Ureter (tissue), 1 donor: ENCODE measurements at places on chromosomes 11 and 22. TPM values are rescaled to one million over a fixed set of nuclear protein-coding genes. Genes with fewer than 3 reads are reported as not detected.

The ASCL2 gene
- total RNA-seq = 7.9 TPM

The OR51I2 gene
- not detected for total RNA-seq

The TCN2 gene
- total RNA-seq = 24.2 TPM

DNA sequence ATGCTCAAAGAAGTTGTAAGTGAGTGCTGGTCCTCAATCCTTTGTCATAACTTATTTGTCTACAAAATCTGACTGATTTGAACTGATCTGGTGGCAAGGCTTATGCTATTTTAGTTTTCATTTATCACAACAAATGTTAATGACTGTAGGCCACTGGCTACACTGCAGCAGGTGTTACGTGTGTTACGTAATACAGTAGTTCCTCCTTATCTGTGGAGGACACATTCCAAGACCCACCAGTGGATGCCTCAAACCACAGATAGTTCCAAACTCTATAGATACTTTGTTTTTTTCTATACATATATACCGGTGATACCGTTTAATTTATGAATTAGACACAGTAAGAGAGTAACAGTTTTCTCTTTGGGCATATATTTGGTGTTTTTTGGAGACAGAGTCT lies 7.0 kb downstream of the MADD start:
- DNase-seq = no peak

DNA sequence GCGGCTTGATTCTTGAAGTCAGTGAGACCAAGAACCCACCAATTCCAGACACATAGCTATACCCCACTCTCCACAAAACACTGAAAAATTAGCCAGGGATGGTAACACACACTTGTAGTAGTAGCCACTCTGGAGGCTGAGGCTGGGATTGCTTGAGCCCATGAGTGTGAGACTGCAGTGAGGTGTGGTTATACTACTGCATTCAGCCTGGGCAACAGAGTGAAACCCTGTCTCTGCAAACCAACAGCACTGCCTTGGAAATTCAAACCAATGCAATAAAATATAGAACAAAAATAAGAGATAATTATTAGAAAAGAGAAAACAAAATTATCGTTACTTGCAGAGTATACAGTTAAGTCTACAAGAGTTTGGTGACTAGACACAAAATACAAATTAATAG lies 20.2 kb upstream of the PRDM10 start:
- no peak for DNase-seq

DNA sequence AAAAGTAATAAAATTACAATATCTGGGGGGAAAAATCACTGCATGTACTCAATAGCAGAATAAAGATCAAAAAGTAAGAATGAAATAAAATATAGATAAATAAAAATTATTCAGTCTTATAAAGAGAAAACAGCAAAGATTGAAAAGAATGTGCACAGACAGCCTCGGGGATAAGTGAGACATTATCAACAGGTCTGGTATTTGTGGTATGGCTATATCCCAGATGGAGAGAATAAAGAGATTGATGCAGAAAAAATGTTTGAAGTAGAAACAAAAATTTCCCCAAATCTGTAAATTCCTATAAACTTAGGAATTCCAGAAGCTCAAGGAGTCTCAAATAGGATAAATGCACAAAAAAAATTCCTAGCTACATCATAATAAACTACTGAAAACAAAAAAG lies 74.5 kb upstream of the LUZP2 start:
- DNase-seq = no peak

DNA sequence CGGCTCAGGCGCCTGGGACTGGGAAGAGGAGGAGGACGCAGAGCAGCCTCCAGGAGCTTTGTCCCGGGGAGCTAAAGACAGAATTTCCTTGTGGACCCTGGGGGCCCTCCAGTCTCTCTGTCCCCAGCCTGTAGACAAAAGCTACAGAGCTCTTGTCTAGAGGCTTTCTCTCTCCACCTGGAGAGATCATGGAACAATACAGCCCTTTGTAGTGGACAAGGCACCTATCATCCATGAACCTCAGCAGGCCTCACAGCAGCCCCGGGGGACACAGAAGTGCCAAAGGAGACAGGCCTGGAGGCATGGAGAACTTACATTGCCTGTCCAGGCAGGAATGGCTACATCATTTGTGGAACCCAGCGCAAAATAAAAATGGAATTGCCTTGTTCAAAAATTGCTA lies 55.7 kb upstream of the TTLL12 start:
- DNase-seq = no peak

DNA sequence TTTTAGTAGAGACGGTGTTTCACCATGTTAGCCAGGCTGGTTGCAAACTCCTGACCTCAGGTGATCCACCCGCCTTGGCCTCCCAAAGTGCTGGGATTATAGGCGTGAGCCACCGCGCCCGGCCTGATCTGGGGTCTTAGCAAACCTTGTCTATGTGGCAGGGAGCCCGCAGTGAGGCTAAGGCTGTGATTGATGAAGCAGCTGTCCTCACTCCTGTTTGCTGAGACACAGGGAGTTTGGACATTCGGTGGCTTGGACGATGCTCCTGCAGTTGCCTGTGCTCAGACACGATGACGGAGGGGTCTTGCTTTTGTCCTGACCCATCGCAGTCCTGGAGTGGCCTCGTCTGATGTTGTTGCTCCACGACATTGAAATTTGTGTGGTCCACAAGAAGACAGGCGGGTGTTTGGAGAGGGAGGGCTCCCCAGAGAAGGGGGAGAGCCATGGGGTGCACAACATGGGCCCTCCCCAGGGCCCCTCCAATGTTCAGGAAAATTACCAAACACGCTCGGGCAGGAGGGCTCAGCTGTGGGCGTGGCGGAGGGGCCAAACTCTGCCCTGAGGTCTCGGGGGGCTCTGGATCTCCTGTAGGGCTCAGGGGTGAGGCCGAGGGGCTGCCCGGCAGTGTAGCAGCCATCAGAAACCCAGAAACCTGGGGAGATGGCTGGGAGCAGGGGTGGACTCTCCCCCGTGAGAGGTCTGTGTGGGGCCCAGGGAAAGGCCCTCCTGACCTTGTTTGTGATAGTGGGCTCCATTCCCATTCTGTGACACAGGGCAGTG lies 41.8 kb upstream of the PRR5 start:
- no peak for DNase-seq

DNA sequence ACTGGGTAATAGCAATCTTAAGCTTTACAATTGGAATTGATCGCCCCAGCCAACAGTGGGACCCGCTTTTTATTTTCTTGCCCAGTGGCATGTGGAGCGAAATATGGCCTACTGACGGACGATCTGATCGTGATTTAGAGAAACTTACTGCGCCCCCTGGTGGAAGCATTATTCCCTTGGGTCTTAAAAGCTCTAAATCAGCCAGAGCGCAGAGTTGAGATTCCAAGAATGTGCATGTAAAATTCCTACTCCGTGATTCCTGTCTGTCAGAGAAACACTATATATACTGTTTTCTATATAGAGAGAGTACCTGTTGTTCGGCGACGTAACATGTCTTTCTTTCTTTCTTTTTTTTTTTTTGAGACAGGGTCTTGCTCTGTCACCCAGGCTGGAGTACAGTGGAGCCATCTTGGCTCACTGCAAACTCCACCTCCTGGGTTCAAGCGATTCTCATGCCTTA lies 3.7 kb upstream of the DPF2 start:
- DNase-seq = peak; percentile 91
